Testis (tissue), 5 donors: ENCODE measurements at places on chromosomes 16 and 17. TPM values are rescaled to one million over a fixed set of nuclear protein-coding genes. Genes with fewer than 3 reads are reported as not detected.

GRCh38 chr17:46964315-46965265 lies 14.5 kb downstream of the RPRML start:
- no peak for DNase-seq

GRCh38 chr17:77375917-77376651 lies 235.3 kb downstream of the SEC14L1 start:
- peak; percentile 72 for DNase-seq

DNA sequence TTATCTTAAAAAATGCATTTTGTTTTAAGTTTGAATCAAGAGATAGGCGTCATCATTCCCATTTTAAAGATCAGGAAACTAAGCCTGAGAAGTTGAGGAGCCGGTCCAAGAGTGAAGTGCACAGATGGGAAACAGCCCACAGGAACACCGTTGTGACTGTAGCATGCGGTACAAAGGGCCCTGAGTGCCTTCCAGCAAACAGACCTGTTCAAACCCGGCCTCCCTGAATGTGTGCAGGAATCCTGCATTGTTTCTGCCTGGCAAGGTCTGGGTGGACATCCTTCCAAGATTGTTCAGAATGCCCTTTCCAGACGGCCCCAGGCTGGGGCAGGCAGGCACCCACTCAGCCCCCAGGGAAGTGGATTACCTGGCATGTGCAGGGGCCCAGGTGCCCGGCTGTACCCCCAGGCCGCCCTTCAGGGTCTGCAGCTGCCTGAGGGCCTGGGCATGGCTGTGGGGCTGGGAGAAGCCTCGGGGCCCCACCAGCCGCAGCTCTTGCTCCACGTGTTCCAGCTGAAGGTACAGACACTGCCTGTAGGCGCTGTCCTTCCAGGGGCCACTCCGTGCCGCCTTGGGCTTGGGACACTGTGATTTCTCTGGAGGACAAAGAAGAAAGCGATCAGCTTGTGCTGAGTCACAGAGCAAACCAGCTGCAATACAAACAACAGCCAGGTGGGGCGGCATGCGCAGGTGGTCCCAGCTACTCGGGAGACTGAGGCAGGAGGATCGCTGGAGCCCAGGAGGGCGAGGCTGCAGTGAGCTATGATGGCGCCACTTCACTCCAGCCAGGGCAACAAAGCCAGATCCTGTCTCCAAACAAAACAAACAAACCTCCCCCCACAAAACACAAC lies 45.0 kb upstream of the GCSH start:
- DNase-seq = peak; percentile 16

- no peak for DNase-seq
These were observed 117.9 kb upstream of the GPR139 start for GRCh38 chr16:20191566-20191965.

DNA sequence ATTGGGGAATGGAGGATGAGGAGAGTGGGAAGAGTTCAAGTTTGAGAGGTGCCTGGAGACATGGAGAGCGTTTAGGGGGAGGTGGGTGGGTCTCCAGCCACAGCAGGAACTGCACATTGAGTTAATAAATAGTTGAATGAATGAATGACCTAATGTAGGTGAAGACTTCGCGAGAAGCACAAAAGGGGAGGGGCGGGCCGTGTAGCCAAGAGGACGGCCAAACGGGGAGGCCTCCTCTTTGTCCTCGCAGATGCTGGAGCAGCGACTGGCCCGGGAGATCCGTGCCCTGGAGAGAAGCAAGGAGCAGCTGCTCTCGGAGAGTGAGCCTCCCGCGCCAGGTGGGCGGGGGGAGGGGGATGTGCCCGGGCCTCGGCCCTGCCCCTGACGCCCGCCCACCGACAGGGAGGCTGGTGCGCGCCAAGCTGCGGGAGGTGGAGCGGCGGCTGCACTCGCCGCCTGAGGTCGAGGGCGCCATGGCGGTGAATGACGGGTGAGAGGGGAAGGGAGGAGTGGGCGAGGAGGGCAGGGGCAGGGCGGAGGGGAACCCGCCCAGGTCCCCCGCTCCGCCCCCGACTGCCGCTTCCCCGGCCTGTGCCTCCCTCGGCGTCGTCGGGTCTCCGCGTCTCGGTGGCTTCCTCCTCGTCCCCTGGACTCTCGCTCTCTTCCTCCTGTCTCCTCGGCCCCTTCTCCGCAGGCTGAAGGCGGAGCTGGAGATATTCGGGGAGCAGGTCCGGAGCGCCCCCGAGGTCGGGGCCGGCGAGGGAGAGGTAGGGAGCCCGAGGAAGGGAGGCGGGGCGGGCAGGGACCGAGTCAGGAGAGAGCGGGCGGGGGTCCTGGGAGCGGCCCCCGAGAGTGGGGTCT lies 12.9 kb downstream of the SYCE1L start:
- peak; percentile 42 for DNase-seq

- DNase-seq = no peak
These were observed 214.0 kb downstream of the LGALS9B start for GRCh38 chr17:20253323-20253722.

- DNase-seq = no peak
These were observed 6.9 kb downstream of the MLLT6 start for GRCh38 chr17:38711792-38712571.

GRCh38 chr16:11224894-11225676 lies 30.9 kb downstream of the SOCS1 start:
- DNase-seq = no peak

- DNase-seq = peak; percentile 94
These were observed at the start of gene FOXJ1 for GRCh38 chr17:76141212-76142038. TSS of gene FOXJ1 (minus strand) at chr17:76141245. CDS start at chr17:76140395, 850 bp downstream.

DNA sequence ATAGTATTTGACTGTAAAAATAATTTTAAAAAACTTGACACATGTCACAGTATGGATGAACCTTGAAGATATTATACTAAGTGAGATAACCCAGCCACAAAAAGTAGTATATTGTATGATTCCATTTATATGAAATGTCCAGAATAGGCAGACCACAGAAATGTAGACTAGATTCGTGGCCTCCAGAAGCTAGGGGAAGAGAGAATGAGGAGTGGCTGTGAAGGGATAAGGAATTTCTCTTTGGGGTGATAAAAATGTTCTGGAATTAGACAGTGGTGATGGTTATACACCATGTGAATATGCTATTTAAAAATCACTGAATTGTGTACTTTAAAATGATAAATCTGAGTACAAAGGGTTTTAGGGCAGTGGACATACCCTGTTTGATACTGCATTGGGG lies 253.1 kb upstream of the DYNLRB2 start:
- no peak for DNase-seq

GRCh38 chr17:55495239-55495638 lies 16.0 kb downstream of the SMIM36 start:
- DNase-seq = no peak

GRCh38 chr17:2591040-2591640 lies 2.3 kb upstream of the PAFAH1B1 start:
- DNase-seq = no peak

GRCh38 chr17:70423562-70423961 lies 254.2 kb downstream of the KCNJ2 start:
- no peak for DNase-seq

DNA sequence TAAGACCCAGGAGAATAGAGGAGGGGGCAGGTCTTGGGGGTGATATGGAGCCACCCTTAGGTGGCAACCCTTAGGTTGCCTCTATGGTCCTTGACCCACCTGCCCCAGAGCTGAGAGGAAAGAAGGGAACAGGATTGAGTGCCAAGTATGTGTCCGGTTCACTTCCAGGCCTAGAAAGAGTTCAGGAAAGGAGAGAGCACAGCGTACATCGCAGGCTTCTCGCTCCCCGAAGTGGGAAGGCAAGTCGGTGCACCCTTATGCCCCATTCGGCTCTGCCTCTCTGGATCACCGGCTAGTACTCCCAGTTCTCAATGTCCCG lies 631 bp downstream of the SP6 start:
- no peak for DNase-seq

GRCh38 chr17:187130-187529 lies 5.7 kb upstream of the DOC2B start:
- DNase-seq = no peak

DNA sequence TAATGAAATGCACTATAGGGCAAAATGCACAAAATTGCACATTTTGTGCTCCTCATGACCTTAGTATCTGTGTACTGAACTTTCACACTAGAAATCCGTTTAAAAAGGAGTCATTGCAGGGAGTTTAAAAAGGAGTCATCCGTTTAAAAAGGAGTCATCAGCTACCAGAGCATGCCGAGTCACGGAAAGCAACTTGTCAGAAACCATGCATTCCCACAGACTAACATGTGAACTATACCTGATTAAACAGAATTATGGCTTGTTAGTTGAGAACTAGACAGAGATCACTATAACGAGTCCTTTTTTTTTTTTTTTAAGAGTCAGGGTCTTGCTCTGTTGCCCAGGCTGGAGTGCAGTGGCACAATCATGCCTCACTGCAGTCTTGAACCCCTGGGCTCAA lies 35.9 kb downstream of the SLC6A4 start:
- DNase-seq = no peak

GRCh38 chr17:9900044-9900594 lies 5.0 kb downstream of the RCVRN start:
- no peak for DNase-seq

GRCh38 chr17:49984776-49985175 lies 10.2 kb downstream of the DLX3 start:
- DNase-seq = no peak

DNA sequence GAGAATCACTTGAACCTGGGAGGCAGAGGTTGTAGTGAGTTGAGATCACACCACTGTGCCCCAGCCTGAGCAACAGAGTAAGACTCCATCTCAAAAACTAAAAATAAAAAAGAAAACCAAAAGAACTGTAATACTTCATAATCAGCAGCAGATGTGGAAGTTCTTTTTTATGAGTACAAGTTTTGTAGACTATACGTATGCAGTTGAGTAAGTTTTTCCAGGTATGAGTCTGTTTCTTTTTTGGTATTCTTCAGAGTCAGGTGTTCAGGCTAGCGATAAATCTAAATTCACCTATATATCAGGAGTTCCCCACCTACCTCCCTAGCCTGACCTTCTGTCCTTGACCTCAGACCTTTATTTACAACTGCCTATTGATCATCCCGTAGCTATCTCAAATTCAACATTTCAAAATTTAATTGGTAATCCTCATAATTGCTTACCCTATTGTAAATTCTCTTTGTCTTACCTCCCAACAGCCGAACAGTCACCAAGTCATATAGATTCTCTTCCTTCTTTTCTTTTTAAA lies 10.7 kb downstream of the DCTN5 start:
- no peak for DNase-seq

GRCh38 chr17:82909322-82909904 lies 69.6 kb upstream of the ZNF750 start:
- DNase-seq = no peak

- no peak for DNase-seq
These were observed 845 bp downstream of the RPL27 start for GRCh38 chr17:42999003-42999525.

GRCh38 chr17:66322764-66323163 lies 20.4 kb downstream of the PRKCA start:
- no peak for DNase-seq

DNA sequence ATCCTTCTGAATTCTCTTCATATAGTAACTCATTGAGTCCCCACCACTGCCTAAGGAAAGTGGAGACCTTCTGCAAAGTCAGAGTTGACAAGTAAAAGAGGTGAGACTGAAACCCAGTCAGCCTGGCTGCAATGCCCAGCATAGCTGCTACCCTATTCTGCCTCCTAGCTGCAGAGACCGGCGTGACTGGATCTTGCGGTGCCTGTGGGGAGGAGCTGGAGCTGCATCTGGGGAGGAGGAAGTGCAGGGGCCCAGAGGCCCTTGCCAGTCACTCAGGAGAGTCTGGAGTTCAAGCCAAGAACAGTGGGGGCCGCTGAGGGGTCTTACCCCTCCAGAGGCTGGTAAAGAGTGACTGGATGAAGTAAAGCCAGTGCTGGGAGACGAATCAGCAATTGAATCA lies 35.0 kb upstream of the ZNF423 start:
- DNase-seq = peak; percentile 32

DNA sequence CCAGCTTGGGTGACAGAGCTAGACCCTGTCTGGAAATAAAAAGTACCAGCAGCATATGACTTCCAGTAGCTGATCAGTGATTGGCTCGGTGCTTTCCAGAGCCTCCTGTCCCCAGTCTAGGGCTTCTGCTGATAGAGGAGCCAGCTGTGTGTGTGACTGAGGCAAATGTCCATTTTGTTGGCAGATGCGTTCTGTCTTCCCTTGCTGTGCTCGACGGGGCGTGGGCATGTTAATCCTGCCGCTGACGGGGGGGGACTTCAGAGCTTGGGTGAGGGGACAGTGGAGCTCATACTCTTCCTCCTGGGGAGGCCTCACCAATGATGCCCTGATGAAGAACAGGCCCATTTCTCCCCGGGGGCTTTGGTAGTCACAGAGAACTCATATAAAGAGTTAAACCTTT lies 14.6 kb downstream of the KCTD2 start:
- no peak for DNase-seq

DNA sequence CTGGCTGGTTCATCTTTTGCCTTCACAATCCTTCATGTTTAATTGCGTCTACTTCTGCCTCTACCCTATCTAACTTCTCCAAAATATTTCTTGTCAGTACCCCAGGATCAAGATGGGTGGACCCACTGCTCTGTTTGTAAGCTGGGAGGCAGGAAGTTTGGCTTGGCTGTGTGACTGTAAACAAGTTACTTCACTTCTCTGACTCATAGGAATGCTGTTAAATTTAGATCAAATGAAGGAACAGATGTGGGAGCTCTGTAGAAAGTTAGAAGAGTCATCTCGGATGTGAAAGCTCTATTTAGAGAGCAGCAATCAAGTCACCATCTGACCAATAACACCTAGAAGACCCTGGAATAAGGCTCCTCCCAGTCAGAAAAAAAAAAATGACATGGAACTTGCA lies 55.2 kb upstream of the MRTFB start:
- DNase-seq = no peak

DNA sequence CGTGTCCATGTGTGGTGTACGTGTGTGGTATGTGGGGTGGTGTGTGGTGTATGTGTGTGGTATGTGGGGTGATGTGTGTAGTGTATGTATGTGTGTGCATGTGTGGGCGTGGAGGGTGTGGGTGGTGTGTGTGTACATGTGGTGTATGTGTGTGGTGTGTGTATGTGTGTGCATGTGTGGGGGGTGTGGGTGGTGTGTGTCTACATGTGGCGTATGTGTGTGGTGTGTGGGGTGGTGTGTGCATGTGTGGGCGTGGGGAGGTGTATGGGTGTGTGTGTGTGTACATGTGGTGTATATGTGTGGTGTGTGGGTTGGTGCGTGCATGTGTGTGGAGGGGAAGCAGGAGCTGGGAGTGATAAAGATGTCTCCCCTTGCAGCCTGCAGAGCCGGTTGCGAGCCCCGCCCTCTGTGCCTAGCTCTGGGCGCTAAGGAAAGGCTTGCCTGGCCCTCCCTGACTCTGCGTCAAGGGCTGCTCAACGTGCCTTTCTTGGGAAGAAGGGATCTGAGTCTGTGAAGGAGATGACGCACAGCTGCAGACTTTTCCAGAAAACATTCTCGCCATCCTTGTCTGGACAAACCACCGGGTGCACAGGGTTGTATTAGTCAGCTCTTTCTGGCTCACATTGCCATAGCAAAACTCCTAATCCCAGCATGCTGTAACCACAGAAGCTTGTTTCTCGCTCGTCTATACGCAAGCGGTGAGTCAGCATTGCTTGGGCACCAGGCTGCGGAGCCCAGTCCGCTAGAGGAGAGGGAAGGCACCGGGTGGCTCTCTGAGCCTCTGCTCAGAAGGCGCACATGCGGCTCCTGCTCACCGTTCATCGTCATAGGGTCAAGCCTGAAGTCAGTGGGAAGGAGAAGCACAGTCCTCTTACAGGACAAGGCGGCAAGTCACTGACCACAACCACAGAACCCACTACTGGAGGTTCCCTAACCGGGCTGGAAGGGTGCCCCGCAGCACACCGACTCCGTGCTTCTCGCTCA lies 2.0 kb upstream of the CD300H start:
- DNase-seq = peak; percentile 48

The TAF1C gene
- 101 TPM for total RNA-seq

The MSL1 gene
- 129 TPM for total RNA-seq

The KCNJ12 gene
- total RNA-seq = 5.4 TPM

The CD2BP2 gene
- total RNA-seq = 39.5 TPM

The TUBB3 gene
- total RNA-seq = 38.8 TPM
